Activated CD8-positive, alpha-beta T cell treated with anti-CD3 and anti-CD28 coated beads for 36 hours (primary cell): ENCODE measurements at places on chromosomes 5 and 9. TPM values are rescaled to one million over a fixed set of nuclear protein-coding genes. Genes with fewer than 3 reads are reported as not detected.
A peak's percentile ranks its signal among the peaks of the same experiment; 100 is the strongest.

GRCh38 chr9:113738496-113738892 lies 137.6 kb upstream of the ZNF618 start:
- H3K27me3 ChIP-seq = peaks cover 9% of the 10 kb centered on the region
- no peak overlapping the region for H3K27ac ChIP-seq
- no peaks in the 10 kb centered on the region for H3K4me1 ChIP-seq
- peak; percentile 9 for DNase-seq
- H3K36me3 ChIP-seq = no peaks in the 10 kb centered on the region
- H3K4me3 ChIP-seq = no peak overlapping the region

- H3K4me1 ChIP-seq = no peaks in the 10 kb centered on the region
- H3K27me3 ChIP-seq = no peaks in the 10 kb centered on the region
- DNase-seq = no peak
- no peaks in the 10 kb centered on the region for H3K36me3 ChIP-seq
- no peak overlapping the region for H3K4me3 ChIP-seq
Measured at GRCh38 chr5:62661126-62661525, 82.5 kb downstream of the LRRC70 start.

GRCh38 chr5:161530700-161531099 lies 15.8 kb downstream of the GABRB2 start:
- no peaks in the 10 kb centered on the region for H3K4me1 ChIP-seq
- no peak overlapping the region for H3K27ac ChIP-seq
- no peak for DNase-seq
- H3K4me3 ChIP-seq = no peak overlapping the region

DNA sequence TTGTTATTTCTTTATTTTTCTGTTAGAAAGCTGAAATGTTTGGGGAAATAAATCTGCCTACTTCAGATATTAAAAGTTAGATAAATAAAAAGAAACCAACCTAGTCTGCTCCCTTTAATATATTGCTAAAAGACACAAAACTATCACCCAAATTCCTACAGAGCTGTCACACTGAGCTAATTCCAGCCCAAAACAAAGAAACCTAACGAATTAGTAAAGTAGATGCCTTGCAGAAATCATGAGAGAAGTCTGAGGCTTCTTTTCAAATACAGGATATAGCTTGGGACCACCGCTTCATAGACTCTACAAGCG lies 122.2 kb upstream of the LMX1B start:
- H3K36me3 ChIP-seq = no peaks in the 10 kb centered on the region
- H3K4me3 ChIP-seq = no peak overlapping the region
- no peak for DNase-seq
- H3K27me3 ChIP-seq = no peaks in the 10 kb centered on the region
- H3K4me1 ChIP-seq = peaks cover 11% of the 10 kb centered on the region

DNA sequence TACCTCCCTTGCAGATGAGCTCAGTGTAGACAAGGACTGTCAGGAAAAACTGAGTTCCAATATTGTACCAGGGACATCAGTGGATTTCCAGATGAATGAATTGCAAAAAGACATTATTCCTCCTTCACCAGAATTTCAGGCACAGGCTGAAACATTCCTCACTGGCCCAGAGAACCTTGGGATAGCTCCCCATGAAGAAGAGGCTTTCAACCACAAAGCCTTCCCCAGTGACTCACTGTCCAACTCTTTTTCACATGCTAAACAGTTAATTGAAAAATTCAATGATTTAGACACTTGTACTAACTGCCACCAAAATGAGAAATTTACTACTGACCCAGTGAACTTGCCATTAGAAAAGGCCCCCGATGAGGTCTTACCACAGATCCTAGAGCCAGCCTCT lies 144.5 kb downstream of the UNC13B start:
- peaks cover 40% of the 10 kb centered on the region for H3K27me3 ChIP-seq
- no peak overlapping the region for H3K4me3 ChIP-seq
- H3K4me1 ChIP-seq = no peaks in the 10 kb centered on the region
- DNase-seq = no peak
- H3K36me3 ChIP-seq = no peaks in the 10 kb centered on the region

GRCh38 chr9:136526625-136527066 lies 19.2 kb downstream of the NOTCH1 start:
- H3K27ac ChIP-seq = no peak overlapping the region
- H3K4me3 ChIP-seq = no peak overlapping the region
- H3K36me3 ChIP-seq = no peaks in the 10 kb centered on the region
- H3K4me1 ChIP-seq = peaks cover 15% of the 10 kb centered on the region
- H3K27me3 ChIP-seq = no peaks in the 10 kb centered on the region

- peaks cover 7% of the 10 kb centered on the region for H3K27me3 ChIP-seq
- no peaks in the 10 kb centered on the region for H3K4me1 ChIP-seq
- H3K27ac ChIP-seq = no peak overlapping the region
Measured at GRCh38 chr9:127347831-127348776, 48.9 kb upstream of the SLC2A8 start.

The SLF1 gene
- total RNA-seq = 11.5 TPM

The PCDHA11 gene
- total RNA-seq = not detected

The GPX3 gene
- total RNA-seq = not detected

The FOXD4L5 gene
- not detected for total RNA-seq
